Fibroblast of villous mesenchyme (primary cell): ENCODE measurements at places on chromosomes 3 and 15. TPM values are rescaled to one million over a fixed set of nuclear protein-coding genes. Genes with fewer than 3 reads are reported as not detected.

Gene GCSAM
- total RNA-seq = not detected in 2 replicates

- DNase-seq = no peak
These were observed 1.2 kb downstream of the LPCAT4 start for GRCh38 chr15:34365836-34366235.

Gene PAQR9
- total RNA-seq = not detected in 2 replicates

DNA sequence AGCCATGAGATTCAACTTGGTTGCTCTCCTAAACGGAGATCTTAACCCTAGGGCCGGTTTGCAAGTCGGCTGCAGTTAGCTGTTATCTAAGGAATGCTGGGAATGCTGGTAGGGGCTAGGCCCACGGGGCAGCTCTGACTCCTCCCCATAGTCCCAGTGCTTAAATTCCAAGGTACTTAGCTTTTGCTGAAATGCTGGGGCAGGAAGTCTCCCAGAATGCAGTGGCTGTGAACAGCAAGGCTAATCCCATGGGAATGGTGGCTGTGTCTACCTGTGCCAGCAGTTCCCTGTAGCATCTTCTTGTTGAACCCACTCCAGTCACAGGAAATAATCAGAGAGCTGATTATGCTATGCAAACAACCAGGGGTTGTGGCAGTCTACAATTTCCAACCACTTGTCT, 102.5 kb upstream of the TJP1 start:
- peak; percentile 67 for DNase-seq

GRCh38 chr3:164326714-164327113, 751.6 kb downstream of the SI start:
- no peak for DNase-seq

- DNase-seq = no peak
These were observed 8.1 kb downstream of the PCCB start for GRCh38 chr3:136258199-136258598.

Gene EIF4G1
- 252 and 288 TPM in 2 replicates for total RNA-seq

GRCh38 chr3:121821421-121822199, 13.2 kb downstream of the IQCB1 start:
- DNase-seq = peak; percentile 2

DNA sequence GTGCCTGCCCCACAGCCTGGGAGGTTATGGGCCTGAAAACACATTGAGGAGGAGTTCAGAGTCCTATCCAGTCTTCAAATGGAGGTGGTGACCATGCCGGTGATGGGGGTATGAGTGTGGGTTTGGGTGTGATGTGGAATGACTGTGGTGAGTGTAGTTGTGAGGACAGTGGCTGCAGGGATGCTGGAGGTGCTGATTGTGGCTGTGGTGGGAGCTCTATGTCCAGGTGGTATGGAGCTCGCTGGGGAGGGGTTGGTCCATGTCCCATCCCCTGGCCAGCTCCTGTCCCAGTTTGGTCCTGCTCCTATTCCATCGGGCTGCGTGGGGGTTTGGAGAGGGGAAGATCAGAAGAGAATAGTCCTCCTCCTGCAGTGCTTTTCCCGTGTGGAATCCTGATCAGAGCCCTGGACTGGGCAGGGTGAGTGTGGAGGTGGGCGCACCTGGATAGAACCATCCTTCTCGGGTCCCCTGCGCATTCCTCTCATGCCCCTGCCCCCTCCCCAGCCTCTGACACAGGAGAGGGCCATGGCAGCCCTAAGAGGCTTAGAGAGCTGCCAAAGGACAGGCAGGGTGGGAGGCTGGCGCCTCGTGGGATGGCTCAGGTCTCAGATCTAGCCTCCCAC, 23.0 kb upstream of the GOLGA6C start:
- no peak for DNase-seq

GRCh38 chr3:188330138-188330537, 176.2 kb downstream of the LPP start:
- DNase-seq = peak; percentile 22

Gene TGM4
- not detected in 2 replicates for total RNA-seq

GRCh38 chr3:7766530-7766929, 735.1 kb upstream of the LMCD1 start:
- DNase-seq = no peak

GRCh38 chr3:120642368-120642948, 39.6 kb downstream of the HGD start:
- DNase-seq = peak; percentile 56

DNA sequence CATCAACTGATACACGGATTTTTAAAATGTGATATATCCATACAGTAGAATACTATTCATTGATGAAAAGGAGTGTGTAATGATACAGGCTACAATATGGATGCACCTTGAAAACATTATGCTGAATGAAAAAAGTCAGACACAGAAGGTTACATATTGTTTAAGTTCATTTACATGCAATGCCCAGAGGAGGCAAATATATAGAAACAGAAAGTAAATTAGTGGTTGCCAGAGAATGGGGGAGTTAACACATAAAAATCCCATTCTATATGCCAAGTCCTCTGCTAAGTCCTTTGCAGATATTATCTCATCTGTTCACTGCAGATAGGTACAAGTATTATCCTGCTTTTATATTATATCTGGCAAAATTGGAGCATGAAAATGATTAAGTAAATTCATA, 22.1 kb upstream of the CDIN1 start:
- no peak for DNase-seq

GRCh38 chr3:102178817-102179216, 256.0 kb upstream of the ZPLD1 start:
- no peak for DNase-seq

DNA sequence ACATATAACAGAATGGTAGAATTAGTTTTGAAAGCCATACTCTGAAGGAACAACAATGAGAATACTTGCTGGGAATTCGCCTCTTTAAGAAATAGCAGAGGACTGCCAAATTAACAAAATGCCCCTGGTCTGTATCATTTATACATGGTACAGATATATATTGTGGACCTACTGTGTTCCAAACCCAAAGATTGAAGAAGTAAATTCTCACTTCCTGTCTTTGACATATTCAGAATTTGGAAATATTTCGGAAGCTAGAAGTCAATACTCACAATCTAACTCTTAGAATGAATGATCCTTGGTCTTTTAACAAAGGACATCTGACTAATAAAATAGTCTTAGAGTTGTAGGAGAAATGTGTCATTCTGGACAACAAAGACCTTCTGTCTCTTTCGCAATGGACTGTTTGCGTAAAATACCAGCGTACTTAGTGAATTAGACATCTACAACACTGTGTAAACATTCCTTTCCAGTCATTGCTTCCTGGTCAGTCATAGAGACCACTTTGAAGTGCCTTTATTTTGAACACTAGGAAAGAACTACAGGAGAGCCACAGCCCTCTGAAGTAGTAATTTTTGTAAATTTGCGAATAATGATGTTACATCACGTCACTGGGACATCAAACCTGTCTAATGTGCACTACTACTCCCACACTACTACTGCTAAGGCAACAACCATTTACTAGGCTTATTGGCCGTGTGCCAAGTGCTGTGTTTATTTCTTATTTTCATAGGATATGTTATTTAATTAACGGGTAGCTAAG, 68.0 kb downstream of the CHL1 start:
- DNase-seq = peak; percentile 0

Gene CAMKV
- total RNA-seq = not detected in 2 replicates

DNA sequence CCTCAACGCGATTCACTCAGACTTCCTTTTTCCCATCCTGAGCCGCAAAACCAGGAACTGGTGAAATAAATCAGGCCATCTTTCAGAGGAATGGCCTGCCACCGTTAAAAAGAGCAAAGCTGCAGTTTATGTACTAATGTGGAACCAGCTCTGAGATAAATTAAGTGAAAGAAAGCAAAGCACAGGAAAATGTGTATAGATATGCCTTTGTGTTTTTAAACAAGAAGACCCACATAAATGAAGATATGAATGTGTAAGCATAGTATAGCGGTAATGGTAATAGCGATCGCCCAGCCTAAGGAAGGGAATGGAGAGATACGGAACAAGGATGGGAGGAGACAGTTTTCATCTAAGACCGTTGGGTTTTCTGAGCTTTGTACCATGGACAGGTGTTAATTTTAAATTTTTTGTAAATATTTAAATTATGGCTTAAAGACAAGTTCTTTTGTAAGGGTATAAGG, 30.8 kb upstream of the RPN1 start:
- no peak for DNase-seq

Gene GALNT15
- 4.7 and 8.4 TPM in 2 replicates for total RNA-seq

DNA sequence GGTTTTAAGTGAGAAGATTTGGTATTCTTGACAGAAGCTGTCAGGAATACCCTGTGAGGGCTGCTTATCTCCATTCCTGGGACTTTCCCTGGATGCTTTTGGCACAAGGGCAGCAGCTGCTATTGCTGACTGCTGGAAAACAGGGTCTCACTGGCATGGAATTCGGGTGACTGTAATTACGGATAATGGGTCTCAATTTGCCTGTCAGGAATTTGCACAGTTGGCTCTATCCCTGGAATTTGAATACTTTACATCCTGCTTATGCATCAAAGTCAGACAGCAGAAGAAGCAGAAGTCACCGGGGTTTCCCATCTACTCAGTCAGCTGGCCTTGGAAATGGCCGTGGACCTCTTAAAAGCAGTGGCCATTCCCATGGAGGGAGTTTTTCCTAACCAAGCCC, 25.9 kb upstream of the AKAP13 start:
- no peak for DNase-seq

GRCh38 chr3:150238995-150239619, 169.0 kb upstream of the TSC22D2 start:
- no peak for DNase-seq

DNA sequence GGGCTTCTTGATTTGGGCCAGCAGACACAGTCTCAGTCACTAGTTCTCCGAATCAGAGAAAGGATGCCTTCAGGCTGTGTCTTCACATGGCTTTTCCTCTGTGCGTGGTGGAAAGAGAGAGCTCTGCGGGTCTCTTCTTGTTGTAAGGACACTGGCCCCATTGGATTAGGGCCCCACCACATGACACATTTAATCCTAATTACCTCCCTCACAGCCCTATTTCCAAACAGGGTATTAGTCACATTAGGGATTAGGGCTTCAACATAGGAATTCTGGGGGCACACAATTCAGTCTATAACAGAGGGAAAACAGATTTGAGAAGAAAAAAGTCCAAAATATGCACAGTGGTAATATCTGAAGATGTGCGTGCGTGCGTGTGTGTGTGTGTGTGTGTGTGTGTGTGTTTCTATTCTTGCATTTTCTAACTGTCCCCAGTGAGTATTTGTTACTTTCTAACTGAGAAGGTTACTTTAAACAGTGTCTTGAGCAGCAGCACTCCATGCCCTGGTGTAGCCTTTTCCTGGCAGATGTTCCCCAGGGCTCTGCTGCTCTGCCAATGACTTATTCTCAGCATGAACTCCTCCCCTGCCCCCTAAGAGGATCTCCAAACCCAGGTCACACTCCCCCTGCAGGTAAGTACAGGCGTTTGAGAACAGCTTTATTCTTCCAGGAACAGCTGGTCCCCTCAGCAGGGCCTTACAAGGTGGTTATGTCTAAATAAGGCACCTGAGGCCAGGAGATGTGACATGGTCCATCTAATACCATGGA, 72.9 kb downstream of the RPL39L start:
- DNase-seq = no peak

Gene CHL1
- total RNA-seq = not detected in 2 replicates

GRCh38 chr3:6532101-6532500, 328.8 kb upstream of the GRM7 start:
- DNase-seq = no peak

DNA sequence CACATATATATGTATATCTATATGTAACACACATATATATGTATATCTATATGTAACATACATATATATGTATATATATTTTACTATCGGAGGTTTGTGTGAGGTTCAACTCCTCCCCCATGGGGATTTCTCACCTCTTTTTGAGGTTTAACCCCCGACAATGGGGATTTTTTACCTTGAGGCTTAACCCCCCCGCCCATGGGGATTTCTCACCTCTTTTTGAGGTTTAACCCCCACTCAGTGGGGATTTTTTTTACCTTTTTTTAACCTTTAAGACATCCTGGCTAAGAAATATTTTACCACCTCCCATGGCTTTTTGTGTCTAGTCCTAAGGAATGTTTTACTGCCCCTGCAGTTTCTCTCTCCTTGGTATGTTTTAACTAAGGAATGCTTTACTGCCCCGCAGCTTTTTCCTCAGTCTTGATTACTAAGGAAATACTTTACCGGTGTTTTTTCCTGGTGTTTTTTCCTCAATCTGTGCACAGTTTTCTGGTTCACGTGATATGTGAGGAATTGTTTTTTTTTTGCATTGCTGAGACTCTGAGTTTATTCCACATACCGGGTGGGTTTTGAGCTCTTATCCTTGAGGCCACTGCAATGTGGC, 185.2 kb downstream of the KLF13 start:
- no peak for DNase-seq

DNA sequence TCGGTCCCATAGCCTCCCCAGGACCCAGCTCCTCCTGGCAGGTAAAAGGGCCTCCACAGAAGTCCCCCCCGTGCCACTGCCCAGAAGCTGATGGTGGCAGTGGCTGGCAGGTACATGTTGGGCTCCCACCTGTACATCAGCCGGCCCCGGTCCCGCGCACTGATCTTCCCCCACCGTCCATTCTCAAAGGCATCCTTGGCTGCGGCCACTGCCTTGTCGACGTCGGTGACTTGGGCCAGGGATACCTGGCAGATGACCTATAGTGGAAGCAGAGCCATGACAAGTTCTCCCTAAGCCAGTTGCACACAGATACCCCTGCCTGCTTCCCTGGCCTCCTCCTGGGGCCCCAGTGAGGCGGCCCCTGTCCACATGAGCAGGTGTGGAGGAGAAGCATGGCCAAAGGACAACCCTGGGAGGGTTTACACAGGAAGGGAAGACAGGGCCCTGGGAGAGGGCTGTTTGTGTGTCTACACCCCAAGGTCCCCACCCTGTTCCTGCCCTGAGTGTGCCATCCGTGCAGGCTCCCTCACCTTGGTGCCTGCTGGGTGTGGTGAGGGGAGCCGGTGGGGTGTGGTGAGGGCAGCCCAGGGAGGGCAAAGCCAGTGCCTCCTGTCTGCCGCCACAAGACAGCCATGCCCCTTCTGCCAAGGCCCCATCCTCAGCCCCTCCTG, 44.8 kb downstream of the ALDH1L1 start:
- no peak for DNase-seq

Gene IL12A
- total RNA-seq = 0.64 and 2.2 TPM in 2 replicates

GRCh38 chr3:24168977-24169376, 223.9 kb downstream of the NR1D2 start:
- no peak for DNase-seq

GRCh38 chr3:103614719-103615118, 1179.9 kb downstream of the ZPLD1 start:
- DNase-seq = no peak

GRCh38 chr3:158520433-158520832, 50.6 kb upstream of the MLF1 start:
- no peak for DNase-seq

DNA sequence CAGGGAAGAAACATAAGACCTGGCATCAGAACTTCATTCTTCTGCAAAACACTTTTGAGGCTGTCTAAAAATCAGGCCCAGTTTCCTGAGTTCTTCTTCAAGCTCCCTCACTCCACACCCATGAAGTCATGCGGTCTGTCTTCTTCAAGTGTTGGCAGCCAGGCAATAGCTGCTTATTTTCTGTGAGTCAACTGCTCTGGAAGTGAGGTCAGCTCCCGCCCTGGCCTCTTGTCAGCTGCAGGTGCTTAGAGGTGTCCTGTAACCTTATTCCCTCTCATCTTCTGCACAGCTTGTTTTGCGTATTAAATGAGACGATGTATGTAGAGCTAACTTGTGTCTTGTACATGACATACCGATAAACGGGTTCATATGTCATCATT, 226.1 kb downstream of the ADAMTS17 start:
- peak; percentile 29 for DNase-seq

GRCh38 chr15:89749054-89749453, 2.0 kb downstream of the MESP1 start:
- DNase-seq = no peak

GRCh38 chr15:59570315-59570714, 41.3 kb upstream of the GCNT3 start:
- no peak for DNase-seq

- no peak for DNase-seq
These were observed 69.8 kb downstream of the HES1 start for GRCh38 chr3:194205675-194206133.

Gene ARID3B
- 1.9 and 2.6 TPM in 2 replicates for total RNA-seq
